ENCODE measurements at places on chromosomes 2 and 18. TPM values are rescaled to one million over a fixed set of nuclear protein-coding genes. Genes with fewer than 3 reads are reported as not detected.
A peak's percentile ranks its signal among the peaks of the same experiment; 100 is the strongest.

The PROKR1 gene
- total RNA-seq = not detected

DNA sequence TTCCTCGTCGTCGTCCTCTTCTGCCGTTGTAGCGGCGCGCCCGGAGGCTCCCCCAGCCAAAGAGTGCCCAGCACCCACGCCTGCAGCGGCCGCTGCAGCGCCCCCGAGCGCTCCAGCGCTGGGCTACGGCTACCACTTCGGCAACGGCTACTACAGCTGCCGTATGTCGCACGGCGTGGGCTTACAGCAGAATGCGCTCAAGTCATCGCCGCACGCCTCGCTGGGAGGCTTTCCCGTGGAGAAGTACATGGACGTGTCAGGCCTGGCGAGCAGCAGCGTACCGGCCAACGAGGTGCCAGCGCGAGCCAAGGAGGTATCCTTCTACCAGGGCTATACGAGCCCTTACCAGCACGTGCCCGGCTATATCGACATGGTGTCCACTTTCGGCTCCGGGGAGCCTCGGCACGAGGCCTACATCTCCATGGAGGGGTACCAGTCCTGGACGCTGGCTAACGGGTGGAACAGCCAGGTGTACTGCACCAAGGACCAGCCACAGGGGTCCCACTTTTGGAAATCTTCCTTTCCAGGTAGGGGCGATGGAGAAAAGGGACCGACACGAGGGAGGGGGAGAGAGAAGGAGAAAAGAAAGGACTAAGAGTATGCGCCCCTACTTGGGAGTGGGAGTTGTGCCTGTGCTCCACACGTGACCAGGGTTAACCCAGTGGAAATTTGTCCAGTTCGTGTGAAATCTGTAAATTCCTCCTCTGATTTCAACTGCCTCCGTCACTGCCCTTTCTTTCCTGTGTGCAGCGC lies 800 bp downstream of the HOXD13 start:
- H3K4me3 ChIP-seq = peak overlapping the region; percentile 7
- H3K27ac ChIP-seq = no peak overlapping the region
- no peaks in the 10 kb centered on the region for H3K36me3 ChIP-seq
- DNase-seq = no peak
- peaks cover 30% of the 10 kb centered on the region for H3K4me1 ChIP-seq

- no peaks in the 10 kb centered on the region for H3K4me1 ChIP-seq
- no peak overlapping the region for H3K4me3 ChIP-seq
- peak; percentile 56 for DNase-seq
- H3K36me3 ChIP-seq = no peaks in the 10 kb centered on the region
Observed at GRCh38 chr18:63016270-63016669, 300.9 kb downstream of the PHLPP1 start.

GRCh38 chr18:77063260-77063659 lies 69.3 kb downstream of the MBP start:
- H3K4me1 ChIP-seq = peaks cover 98% of the 10 kb centered on the region
- peak; percentile 80 for DNase-seq
- peaks cover 10% of the 10 kb centered on the region for H3K36me3 ChIP-seq
- peak overlapping the region; percentile 77 for H3K27ac ChIP-seq

DNA sequence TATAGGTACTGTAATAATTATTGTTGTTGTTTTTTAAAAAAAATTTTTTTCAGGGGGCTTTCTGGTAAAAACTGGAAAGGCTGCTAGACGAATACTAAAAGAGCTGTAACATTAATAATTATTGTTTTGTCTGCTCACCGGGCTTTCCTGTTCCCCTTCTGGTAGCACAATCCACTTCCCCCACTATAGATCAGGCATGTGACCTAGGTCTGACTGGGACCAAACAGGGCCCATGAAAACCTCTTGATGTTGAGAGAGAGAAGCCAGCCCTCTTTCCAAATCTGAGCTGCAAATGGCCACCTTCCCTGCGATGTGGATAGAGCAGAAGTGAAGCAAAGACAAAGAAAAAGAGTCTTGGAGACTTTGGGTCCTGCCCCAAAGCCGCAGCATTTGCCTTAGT lies 23.4 kb downstream of the SH2D6 start:
- H3K27ac ChIP-seq = no peak overlapping the region
- DNase-seq = no peak
- H3K4me3 ChIP-seq = no peak overlapping the region
- no peaks in the 10 kb centered on the region for H3K27me3 ChIP-seq
- no peaks in the 10 kb centered on the region for H3K36me3 ChIP-seq

The ALK gene
- total RNA-seq = not detected

DNA sequence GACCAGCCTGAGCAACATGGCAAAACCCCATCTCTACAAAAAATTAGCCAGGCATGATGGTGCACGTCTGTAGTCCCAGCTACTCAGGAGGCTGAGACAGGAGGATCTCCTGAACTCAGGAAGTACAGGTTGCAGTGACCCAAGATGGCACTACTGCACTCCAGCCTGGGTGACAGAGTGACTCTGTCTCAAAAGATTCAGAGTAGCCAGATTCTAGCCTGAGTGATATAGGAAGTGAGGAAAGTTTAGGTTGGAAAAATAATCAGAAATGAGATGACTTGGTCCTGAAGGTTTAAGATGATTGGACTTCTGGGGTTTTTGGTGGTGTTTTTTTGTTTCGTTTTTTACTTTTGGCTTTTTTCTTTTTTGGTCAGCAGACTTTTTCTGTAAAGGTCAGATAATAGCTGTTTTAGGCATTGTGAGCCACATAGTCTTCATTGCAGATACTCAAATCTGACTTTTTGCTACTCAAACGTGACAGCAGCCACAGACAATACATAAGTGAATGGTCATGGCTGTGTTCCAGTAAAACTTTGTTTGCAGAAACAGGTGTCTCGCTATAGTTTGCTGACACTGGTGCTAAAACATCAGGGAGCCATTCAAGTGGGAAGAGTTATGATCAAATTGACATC lies 104.1 kb upstream of the UBXN4 start:
- no peaks in the 10 kb centered on the region for H3K27me3 ChIP-seq
- H3K36me3 ChIP-seq = peaks cover 7% of the 10 kb centered on the region
- H3K27ac ChIP-seq = no peak overlapping the region
- no peak overlapping the region for H3K4me3 ChIP-seq
- DNase-seq = no peak
- no peaks in the 10 kb centered on the region for H3K4me1 ChIP-seq

GRCh38 chr2:74010087-74010541 lies 25.4 kb downstream of the TET3 start:
- no peaks in the 10 kb centered on the region for H3K27me3 ChIP-seq
- H3K4me1 ChIP-seq = peaks cover 10% of the 10 kb centered on the region
- no peak overlapping the region for H3K27ac ChIP-seq
- DNase-seq = no peak
- H3K4me3 ChIP-seq = no peak overlapping the region

DNA sequence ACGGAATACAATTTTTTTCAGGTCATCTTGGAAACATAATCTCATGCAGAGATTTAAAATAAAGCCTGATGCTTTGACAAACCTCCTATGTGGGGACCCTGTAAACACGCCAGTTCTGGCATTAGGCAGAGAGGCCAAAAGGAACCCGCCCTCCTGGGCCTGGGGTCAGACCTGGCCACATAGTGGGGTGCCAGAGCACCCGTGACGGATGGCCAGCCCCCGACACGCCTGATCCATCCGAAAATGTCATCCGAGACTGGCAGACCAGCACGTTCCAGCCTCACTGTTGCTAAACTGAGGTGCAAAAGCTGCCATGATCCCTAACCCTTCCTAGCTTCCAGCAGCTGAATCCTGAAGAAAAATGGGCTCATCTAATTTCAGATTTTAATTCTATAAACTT lies 222.6 kb upstream of the SALL3 start:
- no peak overlapping the region for H3K4me3 ChIP-seq
- H3K27me3 ChIP-seq = no peaks in the 10 kb centered on the region
- H3K27ac ChIP-seq = no peak overlapping the region
- DNase-seq = no peak
- H3K4me1 ChIP-seq = no peaks in the 10 kb centered on the region

DNA sequence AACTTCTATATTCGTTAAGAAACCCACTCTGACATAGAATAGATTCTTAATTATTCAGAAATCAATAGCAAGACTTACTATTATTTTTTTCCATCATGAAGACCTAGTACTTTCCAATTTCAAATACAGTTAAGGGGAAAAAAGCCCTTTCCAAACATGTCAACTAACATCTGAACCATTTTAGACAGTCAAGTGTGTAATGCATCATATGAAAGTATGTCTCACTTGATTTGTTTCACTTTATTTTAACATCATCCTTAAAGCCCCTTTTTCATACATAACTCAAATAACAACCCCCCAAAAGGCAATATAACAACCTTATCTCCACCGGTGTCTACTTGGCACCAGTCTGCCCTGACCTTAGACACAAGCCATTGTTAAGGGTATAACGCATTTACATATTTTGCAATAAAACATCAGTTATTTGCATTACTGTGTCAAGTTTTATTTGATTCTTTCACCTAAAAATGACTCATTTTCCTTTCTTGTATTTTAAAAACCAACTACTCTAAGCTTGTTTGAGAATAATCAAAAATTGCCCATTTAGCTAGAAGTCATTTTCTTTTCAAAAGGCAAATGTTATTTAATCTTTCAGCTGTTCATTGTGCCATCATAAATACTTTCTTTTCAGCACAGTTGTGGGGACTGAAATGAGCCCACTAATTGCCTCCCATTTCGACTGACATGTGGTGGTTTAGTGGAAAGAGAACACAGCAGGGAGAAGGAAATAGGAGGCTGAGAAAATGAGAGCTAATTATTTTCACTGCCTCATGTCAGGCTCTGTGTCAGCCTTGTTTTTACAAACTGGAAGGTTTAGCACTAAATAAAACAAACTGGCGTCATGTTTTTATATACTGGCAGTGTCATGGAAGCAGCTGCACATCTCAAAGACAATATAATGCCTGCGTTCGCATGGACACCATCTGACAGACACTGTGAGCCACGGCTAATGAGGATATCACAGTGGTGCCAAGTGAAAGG lies 104.7 kb upstream of the CDCA7 start:
- H3K27ac ChIP-seq = no peak overlapping the region
- no peaks in the 10 kb centered on the region for H3K27me3 ChIP-seq
- H3K4me3 ChIP-seq = no peak overlapping the region
- DNase-seq = no peak

The PARD3B gene
- total RNA-seq = 1.2 TPM
